Stimulated activated CD8-positive, alpha-beta memory T cell treated with anti-CD3 and anti-CD28 coated beads, Interleukin-4, amount 100 ng/mL, for 4 hours (primary cell): ENCODE measurements at places on chromosomes 11 and 22.

DNA sequence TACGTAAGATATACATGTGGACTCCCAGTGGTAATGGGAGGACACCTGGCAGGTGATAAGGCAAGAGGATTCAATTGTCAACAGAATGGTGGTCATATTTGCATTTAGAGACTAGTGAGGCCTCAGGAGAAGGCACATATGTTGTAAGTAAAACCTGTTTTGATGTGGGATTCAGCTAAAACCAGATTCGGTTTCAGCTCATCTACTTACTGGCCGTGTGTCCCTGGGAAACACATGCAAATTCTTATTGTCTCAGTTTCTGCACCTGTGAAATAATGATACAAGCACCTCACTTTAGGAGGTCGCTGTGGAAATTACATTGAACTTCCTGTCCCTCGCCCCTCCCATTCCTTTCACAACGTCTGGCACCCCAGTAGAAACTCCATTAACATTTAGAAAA lies 78.9 kb upstream of the FIBIN start:
- no peak for DNase-seq

GRCh38 chr11:113363996-113364641 lies 23.5 kb upstream of the ANKK1 start:
- no peak for DNase-seq

GRCh38 chr11:45556851-45557707 lies 108.3 kb downstream of the CHST1 start:
- DNase-seq: no peak

DNA sequence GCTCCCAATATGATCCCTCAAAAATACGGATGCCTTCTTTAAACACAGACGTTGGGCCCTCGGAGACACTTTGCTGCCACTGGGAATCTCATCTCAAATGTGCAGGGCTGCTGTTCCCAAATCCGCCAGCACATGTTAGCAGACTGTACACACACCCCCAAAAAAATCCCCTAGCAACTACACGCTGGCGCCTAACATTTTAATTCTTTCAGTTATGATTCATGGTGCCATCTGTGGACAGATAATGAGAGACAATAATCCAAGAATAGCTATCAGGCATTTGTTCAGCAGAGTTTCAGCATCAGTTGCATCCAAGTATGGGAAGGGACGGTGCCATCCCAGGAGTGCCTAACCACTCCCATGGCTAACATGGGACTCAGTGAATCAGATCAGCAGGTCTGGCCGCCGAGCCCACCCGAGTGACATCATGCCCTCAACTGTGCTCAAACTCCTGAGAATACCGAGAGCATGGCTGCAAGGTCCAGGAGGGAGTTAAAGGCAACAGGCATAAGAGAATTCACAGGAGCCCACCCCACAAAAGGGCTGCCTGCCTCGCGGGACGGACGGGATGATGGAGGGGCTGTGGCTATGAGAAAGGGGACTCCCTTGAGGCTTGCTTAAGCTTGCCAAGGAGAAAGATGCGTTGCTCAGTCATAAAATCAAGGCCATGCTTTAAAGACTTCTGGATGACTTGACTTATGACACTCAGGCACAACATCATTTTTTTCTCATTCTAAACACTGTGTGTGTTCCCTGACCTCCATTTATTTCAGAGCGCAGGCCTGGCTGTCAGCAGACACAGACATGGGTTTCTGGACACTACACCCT lies 337.0 kb downstream of the SHANK2 start:
- no peak for DNase-seq

DNA sequence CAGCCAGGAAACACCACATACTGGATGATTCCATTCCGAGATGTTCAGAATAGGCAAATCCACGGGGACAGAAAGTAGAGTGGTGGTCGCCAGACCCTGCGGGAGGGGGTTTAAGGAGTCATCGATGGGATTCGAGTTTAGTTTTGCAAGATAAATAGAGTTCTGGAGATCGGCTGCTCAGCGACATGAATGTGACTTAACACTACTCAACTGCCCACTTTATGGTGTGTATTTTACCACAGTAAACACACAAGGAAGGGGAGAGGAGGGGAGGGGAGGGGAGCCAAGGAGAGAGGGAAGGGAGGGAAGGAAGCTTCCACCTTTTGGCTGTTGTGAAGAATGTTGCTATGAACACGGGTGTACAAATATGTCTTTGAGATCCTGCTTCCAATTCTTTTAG lies 10.4 kb upstream of the ARHGAP8 start:
- DNase-seq: no peak
